ENCODE measurements at places on chromosomes 4 and X.
A peak's percentile ranks its signal among the peaks of the same experiment; 100 is the strongest.

DNA sequence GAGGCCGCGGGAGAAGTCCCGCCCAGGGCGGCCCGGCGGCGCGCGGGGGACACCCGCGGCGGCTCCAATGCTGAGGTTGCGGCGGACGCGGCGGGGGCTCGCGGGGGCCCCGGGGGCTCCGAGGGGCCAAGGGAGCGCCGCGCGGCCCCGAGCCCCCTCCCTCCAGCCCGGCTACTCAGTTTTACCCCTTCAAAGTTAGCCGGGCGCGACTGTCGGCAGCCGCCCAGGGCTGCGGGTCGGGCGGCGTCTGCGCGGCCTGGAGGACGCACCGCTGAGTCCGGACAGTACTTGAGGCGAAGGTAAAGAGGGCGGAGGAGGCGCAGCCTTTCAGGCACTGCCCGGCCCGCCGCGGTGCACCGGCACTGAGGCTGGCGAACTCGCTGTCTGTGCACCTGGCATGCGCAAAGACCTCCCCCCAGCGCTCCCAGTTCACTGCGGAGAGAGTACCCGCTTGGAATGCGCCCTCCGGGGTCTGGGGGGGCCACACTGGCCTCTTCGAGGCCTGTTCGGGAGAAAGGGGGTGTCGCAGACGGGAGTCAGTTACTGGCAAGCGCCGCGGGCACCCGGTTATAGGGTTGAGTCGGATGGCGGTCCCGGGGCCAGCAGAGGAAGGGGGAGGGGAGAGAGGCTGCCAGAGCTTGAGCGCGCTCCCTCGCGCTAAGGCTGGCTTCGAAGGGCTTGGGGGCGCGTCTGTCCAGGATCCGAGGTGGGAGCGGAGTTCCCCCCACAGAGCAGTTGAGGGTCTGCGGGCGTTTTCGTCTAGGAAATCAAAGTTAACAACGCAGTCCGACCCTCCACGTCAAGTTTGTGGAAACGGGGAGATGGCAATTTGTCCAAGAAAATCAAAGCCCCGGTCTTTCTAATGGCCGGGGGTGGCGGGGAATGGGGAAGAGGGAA lies 1.1 kb downstream of the PCDH19 start:
- DNase-seq = no peak

GRCh38 chrX:129540722-129541184 lies 694 bp downstream of the OCRL start:
- no peak for DNase-seq

DNA sequence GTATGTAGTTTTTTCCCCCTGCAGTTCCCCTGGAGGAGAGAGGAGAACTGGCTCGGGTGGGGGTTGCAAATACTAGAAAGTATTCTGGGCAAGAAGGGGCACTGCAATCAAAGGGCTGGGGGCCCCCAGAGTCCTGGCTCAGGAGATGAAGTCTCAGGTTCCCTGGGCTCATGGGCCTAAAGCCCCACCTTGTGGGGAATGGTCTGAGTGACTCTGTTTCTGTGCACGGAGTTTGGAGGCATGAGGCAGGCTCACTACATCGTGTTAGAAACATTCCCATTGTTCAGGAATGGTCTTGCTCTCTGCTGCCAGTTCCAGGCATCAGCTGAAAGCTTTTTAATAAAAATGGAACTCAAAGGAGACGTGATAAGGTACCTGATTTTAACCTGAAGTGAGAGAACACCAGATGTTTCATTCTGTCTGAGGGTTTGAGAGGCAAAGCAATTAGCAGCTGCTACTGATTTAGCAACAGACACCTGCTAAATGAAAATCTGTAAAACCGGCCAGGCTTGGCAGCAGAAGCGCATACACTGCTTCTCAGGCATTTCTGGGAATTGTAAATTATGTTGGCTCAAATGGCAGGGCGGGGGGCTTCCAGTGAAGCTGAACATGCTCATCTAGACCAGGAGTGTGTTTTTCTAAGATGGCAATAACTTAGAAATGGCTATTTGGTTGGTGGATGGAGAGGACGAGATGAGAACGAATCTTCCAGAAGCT lies 122.7 kb downstream of the TMEM164 start:
- peak; percentile 20 for DNase-seq

GRCh38 chr4:646460-646859 lies 21.1 kb downstream of the PDE6B start:
- no peak for DNase-seq

GRCh38 chr4:150874338-150875226 lies 140.5 kb downstream of the LRBA start:
- no peak for DNase-seq

DNA sequence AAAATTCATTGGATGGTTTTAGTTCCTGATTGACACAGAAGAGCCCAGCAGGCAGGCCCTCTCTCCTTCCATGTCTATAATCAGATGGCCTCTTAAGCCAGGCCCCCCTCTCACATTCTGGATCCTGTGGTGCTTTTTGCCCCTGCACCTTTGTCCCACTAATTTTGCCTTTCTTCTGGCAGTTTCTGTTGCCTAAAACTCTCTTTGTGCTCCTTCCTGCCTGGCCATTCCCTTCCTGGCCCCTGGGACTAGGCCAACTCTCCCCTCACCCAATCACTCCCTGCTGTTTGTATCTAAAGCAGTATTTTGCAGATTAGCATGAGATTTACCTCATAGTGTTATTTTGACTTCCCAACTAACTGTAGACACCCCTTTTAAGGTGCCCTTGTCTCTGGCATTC lies 42.7 kb upstream of the DDX3X start:
- DNase-seq = no peak

DNA sequence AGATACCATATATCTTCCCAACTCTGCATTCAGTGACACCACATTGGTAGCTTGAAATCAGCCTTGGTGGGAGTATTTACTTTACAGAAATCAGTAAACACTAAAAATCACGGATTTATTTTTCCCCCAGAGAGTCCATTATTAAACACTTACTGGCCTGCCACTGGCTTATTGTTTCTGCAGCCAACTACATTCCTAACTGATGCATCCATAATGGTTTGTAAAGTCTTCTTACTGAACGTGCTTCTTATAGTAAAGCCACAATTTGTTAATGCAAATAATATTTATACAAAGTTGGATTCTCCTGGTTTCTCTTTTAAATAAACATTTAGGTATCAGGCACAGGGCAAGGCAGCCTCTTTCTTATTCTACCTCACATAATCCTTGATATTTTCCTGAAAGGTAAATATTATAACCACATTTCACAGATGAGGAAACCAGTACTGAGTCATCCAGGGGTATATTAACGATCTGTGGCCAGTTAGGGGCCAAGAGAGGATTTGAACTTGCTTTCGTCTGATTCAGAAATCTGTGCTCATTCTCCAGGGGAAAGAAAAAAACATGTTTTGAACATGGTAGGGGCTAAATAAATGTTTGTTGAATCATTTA lies 136.5 kb downstream of the RAB28 start:
- DNase-seq = no peak

GRCh38 chr4:26407476-26407875 lies 82.8 kb downstream of the CCKAR start:
- DNase-seq = no peak

GRCh38 chr4:11701966-11702725 lies 273.5 kb upstream of the HS3ST1 start:
- DNase-seq = no peak

DNA sequence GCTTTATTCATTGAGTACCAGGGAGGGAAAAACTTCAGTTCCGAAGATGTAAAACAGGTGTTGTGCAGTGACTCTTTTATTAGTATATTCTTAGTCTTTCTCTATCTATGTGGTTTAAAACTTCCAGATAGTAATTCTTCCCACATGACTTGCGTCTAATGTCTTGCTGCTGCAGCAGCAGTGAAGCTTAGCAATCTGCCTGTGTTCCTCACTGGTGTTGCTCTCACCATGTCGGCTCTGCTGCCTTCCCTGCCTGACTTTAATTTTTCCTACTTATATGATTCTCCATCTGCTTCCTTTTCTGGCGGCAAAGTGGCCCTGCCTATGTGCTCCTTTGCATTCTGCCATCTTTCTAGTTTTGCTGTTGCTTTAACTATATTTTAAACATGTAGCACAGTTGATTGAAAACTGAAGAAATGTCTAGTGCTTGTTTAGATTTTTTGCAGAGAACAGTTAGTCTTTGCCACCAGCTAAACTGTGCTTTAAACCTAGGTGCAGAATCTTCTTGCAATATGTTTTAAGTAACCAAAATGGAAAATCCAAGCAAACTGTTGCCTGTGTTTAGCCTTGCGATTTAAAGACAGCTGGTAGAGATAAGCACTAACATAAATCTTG lies 1934.2 kb upstream of the IGFBP7 start:
- DNase-seq = no peak

DNA sequence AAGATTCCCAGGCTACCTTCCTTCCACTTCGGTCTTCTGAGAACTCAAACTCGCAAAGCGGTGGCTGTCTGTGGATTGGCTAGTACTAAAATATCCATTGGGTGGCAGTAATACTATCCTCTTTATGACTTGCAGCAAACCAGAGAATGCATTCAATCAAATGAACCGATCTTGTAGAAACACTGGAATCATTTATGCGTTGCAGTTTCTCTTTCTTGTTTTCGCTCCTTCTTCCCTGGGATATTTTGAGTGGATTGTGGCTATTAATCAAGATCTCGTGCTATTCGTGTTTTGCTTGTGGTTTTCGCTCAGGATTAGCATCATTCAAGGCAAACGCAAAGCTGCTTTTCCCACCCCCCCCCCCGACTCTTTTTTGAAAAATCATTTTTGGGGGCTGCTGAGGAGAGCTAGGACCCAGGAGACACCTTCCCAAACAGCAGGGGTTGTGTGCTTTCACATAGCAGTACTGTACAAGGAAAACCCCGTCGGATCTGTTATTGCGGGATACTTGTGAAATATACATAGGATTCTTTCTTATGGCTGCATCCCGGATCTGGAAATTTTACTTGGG lies at the start of gene IL1RAPL1:
IL1RAPL1 (plus strand) TSS at position 466 of the 571 bp plus-strand sequence.
- no peak for DNase-seq

DNA sequence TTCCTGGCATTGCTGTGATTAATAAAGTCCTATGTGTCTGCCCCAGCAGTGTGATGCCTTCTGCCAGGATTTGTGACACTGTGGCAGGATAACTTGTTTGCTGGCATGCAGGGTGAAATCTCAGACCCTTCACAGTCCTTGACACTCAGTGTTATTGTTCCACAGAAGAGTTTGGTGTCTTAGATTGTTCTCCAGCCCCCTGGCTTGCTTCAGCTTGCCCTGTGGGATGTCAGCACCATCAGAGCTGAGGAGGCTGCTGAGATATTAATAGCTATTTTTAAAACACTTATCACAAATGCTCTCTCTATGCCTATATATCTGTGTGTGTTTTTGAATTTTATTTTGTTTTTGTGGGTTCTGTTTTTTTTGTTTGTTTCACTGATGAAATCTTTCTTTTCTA lies 136.9 kb downstream of the TSPAN5 start:
- DNase-seq = no peak

DNA sequence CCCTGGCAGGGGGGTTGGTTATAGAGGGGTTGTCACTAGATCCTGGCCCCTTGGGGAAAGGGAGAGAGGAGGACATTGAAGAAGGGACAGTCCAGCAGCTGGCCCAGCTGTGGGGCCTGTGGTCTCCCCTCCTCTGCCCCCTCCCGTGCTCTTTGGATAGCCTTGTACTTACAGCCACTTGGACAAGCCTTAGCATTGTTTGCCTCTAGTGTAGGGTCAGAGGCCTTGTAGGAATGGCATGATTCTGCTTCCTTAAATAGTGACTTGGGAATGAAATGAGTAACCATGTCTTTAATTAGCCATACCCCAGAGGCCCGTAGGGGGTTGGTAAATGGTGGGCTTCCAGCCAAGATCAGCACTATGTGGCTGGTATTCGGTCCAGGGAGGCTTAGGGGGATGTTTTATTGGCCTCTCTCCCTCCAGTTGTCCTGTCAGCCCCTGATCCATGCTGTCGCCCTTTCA lies 230.6 kb downstream of the PTTG2 start:
- DNase-seq = no peak

DNA sequence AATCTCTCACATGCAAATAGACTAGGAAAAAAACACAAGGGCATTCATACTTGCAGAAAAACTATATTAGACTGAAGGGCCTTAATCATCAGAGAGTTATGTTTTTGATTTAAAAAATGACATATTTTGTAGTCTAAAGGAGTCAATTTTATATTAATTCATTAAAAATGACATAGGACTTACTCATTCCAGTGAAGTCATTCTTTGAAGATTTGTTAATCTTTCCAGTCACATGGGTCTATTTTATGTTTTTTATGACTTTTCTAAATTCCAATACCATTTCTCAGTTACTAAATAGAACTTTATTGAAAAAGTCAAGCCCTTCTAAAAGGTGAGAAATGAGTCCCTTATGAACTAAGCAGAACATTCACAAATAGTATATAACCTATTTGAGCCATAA lies 743.8 kb upstream of the INTU start:
- no peak for DNase-seq

DNA sequence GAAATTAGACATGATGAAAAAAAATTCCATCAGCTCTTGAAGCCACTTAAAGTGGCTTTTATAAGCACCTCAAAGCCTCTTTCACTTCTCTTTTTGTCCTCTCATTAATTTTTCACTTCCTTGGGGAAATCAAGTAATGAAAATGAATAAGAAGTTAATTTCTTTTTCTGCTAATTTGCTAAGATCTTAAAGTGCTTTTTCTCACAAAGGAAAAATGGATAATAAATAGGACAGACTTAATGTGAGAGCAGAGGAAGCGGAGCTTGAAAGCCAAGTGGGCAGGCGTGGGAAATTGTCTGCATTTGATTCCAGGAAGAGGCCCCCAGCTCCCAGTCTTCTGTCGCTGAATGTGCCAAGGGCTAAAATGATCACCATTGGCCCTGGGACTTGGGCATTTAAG lies 28.6 kb downstream of the CDS1 start:
- DNase-seq = no peak

DNA sequence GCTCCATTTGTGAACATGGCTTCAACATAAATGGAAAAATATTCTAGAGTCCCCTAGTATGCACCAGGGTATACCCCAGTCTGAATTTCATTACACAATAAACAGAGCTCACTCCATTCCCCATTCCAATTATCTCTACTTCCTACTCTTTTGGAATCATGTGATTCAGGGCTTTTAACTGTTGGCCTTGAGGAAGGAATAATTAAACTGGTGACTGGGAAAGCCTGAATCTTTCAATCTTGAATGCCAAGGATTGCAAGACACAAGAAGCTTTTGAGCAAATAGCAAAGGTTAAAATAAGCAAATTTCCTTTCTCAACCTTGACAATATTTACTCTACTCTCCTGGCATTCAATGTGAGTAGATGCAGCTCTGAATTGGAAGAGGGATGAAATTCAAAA lies 77.5 kb upstream of the INPP4B start:
- DNase-seq = no peak

DNA sequence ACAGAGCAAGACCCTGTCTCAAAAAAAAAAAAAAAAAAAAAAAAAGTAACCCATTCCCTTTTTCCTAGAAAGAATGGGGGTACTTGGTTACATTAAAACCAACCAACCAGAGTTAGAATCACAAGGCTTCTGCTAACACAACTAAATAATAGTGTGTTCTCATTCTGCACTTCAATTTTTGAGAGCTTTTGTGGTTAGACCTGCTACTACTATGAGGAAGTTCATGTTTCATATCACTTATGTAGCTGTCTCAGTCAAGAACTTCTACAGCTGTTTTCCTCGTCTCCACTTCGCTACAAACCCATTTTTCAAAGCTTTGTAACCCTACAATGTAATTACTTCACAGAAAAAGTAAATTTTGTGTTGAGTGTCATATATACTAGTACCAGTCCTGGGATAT lies 58.3 kb downstream of the PDHA2 start:
- no peak for DNase-seq

GRCh38 chr4:24655971-24656370 lies 71.6 kb upstream of the DHX15 start:
- no peak for DNase-seq

All from NT2/D1 (cell line).